ENCODE measurements at places on chromosomes 2 and 18.

DNA sequence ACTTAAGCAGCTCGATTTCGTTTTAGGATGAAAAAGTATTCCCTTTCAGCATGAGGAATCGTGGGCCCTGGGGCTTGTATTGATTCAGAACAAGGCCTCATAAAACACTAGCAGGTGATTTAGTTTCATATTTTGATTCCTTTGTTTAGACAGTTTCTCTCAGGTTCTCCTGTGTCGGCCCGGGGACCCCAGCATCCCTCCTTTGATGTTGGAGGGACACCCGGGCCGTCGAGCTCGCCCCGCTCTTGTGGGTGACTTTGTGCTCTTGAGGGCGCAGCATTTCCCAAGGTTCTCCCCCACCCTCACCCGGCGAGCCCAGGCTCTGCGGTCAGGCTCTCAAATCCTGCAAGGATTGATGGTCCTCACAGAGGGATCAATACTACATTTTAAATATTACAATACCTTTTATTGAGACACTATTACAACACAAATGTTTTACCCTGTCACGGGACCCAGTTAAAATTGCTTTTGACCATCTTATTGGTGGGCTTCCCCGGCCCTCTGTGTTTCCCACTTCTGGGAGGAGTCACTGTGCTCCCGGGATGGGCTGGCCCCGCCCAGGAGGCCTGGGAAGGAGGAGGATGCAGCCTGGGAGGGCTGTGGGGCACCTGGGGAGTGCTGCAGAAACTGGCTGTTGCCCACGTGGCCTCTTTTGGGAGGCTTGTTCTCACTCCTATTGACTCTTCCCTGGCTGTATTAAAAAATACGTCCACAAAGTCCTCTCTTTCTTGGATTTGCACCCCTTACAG is 222.6 kb downstream of the INSIG2 start:
- DNase-seq, result no peak

DNA sequence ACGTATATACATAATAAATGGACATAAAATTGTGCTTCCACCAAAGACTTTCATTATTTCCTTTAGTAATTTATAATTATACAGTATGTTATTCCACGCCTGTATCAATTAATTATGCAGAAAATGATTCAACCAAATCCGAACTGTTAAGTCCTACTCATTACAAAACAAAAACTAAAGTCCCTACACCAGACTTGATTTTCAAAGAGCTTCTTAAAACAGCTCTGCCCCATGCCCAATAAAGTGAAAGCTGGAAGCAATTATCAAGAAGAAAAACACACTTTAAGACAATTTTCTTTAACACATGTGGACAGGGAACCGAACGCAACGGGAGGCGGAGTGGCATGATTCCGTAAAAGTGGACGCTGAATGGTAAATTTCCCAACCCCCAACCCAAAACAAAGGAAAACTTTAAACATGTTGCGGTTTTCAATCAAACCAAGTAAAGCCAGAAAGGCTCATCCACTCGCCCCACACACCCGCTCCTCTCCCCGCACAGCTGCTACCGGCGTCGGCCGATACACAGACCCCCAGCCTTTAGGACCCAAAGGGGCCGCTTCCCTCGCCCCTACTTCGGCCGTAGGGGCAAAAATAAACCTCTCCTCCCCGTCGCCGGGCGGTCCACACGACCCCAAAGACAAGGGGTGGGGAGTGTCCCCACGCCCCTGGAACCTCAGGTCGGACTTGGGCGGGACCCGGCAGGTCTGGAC is 705 bp downstream of the YES1 start:
- DNase-seq, result no peak

DNA sequence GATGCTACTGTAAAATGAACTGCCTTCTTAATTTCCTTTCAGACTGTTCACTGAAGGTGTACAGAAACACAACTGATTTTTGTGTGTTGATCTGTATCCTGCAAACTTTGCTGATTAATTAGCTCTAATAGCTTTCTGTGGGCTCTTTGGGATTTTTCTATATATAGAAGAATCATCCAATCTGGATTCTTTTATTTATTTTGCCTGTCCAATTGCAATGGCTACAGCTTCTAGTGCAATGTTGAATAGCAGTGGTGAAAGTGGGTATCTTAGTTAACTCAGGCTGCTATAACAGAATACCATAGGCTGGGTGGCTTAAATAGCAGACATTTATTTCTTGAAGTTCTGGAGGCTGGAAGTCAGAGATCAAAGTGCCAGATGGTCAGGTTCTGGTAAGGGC is 74.4 kb downstream of the ID2 start:
- DNase-seq, result no peak

DNA sequence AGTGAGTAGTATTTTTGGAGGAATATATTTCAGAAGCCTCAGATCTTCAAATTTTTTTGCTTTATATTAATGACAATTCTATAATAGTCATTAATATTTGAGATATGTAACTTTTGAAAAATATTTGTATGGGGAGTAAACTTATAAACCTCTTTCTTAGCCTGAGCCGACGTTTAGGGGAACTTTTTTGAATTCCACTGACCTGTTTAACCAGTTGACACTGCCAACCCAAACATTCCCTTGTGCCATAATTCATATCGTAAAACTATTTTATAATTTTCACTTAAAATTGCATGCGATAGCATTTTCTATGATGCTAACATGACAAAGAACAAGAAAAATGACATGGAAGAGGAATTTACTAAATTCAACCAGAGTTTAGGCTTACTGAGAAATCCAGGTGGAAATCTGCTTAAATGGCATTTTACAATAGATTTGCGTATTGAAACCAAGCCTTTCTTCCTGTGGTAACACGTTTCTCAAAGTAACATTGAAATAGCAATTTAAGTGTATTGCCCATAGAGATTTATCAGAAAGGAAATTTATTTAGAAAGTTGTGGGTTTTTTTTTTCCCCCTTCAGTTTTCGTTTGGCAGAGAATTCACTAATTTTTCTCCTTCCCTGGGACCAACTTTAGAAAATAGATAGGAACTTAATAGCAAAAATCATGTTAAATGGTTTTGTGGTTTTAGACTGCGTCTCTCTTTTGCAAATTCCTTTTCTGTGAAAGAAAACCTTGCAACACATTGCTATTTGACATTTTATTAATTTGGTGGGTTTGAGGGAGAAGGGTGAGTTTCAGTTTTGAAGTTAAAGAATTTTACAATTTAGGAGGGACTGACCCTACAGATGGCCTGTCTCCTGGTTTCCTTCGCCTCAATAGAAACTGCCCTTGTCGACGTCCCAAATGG is 77.4 kb downstream of the TANC1 start:
- DNase-seq, result no peak

Data from CD4-positive, alpha-beta memory T cell (primary cell).